ENCODE measurements at places on chromosomes 12 and 14.

- DNase-seq = no peak
These were observed 210.3 kb downstream of the EGLN3 start for GRCh38 chr14:33740531-33740930.

DNA sequence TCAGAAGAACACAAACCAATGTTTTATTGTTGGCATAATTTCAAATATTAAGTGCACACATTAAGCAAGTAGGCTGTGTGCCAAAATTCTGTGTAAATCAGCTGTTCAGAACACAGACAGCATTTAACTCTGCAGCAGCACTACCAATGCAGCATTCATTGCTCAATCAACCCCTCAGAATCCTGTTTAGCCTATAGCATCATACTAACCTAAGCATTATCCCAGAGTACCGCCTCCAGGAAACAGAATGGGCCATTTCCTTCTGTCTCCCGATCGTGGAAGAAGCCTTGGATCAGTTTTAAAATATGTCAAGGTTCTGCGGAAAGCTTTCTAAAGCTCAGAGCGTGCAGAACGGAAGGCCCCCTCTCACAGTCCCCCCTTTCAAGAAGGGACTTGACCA lies 3.3 kb downstream of the IL26 start:
- DNase-seq = no peak

GRCh38 chr12:23504043-23504442 lies 445.4 kb downstream of the SOX5 start:
- no peak for DNase-seq

- no peak for DNase-seq
These were observed 12.9 kb downstream of the DYRK2 start for GRCh38 chr12:67661311-67662021.

GRCh38 chr14:95786566-95786965 lies 72.6 kb upstream of the TCL1A start:
- no peak for DNase-seq

DNA sequence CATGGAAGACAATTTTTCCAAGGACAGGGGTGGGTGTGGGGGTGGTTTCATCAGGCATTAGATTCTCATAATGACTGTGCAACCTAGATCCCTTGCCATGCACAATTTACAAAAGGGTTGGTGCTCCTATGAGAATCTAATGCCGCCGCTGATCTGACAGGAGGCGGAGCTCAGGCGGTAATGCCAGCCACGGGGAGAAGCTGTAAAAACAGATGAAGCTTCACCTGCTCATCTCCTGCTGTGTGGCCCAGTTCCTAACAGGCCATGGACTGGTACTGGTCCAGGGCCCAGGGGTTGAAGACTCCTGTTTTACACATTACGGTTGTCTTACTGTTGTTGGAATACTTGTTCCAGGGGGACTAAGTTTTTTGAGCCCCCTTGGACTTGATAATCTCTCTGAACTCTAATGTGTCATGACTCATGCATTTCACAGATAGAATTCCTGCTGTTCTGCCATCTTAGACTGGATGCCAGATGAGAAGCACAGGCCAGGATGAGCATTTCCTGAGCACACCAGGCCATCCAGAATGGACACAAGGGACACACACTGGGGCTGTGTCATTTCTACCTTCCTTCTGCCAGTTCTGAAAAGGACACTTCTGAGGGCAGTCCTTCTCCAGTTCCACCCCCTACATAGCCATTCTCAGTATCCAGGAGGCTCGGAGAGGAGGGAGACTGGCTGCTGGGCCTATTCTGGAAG lies 5.8 kb downstream of the PLEKHD1 start:
- DNase-seq = no peak

GRCh38 chr14:101137234-101137633 lies 233.7 kb upstream of the RTL1 start:
- DNase-seq = no peak

DNA sequence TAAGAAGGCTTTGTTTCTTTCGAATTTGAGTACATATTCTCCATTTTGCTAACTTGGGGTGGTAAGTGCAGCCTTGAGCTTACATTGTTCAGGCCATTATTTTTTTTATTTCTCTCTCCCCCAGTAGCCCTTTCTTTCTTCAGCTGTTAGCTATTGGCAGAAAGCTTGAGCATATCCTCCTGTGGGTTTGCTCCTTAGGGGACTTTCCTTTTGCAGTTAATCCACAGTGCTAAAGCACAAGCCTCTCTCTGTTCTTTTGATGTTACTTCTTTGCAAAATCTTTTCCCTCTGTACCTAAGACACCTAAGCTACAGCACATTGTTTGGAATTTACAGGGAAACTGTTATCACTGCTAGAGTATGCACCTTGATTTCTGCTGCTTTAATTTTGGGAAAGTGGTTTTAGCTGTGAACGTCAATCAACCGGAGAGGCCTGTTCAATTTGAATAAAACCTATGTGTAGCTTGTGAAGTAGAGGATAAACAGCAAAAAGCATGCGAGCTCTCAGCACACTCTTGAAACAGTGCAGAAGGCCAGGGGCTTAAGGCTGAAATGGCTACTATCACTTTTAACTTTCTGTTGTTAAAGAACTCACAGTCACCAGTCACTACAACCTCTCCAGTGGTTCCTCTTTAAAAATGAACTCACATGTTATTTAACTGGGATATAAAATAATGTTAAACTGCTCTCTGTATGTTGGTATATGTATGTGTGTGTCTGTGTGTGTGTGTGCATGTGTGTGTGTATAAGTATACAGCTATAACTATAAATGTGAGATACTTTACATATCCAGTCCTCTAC lies 139.2 kb downstream of the PDZRN4 start:
- DNase-seq = no peak

GRCh38 chr14:84421621-84422020 lies 1108.3 kb upstream of the FLRT2 start:
- DNase-seq = no peak

- no peak for DNase-seq
These were observed 40.2 kb upstream of the LTA4H start for GRCh38 chr12:96075560-96075959.

DNA sequence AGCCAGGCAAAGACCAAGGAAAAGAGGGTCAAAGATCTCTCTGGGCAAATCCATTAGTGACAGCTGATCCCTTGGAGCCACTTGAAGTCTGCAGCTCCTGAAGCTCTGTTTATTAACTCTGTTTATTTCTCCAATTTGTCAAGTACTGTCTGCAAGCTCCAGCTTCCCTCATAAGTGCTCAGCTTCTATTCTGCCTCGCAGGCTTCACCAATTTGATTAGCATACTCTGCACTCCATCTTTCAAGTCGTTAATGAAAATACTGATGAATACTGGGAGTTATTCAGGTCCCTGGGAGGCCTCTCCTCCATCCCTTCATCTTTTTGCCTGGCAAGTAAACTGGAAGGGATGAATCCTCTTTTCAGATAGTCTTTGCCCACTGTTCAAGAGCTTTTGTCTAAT lies 54.3 kb downstream of the TTC9 start:
- DNase-seq = no peak

DNA sequence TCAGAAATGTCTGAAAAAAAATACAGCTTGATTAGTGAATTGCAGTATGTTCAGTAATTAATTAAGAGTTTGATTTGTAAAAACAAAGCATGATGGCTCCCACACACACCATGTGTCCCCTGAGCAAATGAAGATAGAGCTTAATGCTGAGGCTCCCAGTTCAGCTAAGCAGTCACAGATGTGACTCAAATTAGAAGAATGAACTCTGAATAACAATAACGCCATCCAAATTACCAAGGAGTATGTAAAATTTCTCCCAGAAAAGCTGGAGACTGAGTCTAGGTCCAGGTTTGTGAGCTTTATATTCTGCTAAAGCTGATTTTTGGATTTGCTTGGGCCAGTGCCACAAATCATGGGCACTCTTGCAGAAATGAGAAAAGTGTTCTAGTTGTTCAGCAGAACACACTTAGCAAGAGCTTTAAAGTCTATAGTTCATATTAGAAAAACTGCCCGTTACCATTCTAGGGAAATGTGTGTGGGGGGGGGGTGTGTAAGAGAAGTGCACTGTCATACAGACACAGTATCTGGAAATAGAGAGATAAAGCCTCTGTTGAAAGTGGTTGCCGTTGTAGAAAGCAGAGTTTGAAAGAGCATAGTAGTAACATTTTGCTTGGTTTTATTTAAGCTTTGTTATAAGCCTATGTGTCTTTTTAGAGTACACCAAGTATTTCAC lies 253.1 kb downstream of the BCAT1 start:
- DNase-seq = no peak

Data from SJSA1 (cell line).